ENCODE measurements at places on chromosomes 11 and 22. TPM values are rescaled to one million over a fixed set of nuclear protein-coding genes. Genes with fewer than 3 reads are reported as not detected.

Gene MRPL16
- total RNA-seq = 70.4 TPM

Gene CDC42BPG
- 1.5 TPM for total RNA-seq

Gene C11orf86
- total RNA-seq = 50.6 TPM

Gene VPREB3
- 0.89 TPM for total RNA-seq

Gene LDHAL6A
- not detected for total RNA-seq

Gene KCNJ1
- total RNA-seq = not detected

Gene TMPRSS4
- not detected for total RNA-seq

Gene CCDC87
- 0.63 TPM for total RNA-seq

Gene GSTT2
- total RNA-seq = 0.15 TPM

Gene COMT
- total RNA-seq = 150 TPM

Gene KRTAP5-11
- total RNA-seq = not detected

Gene WNT11
- 1.6 TPM for total RNA-seq

Gene OR2AT4
- not detected for total RNA-seq

Gene MPZL2
- total RNA-seq = 0.06 TPM

Gene MYEOV
- 119 TPM for total RNA-seq

Gene SYT9
- 0.18 TPM for total RNA-seq

Gene SLC25A45
- total RNA-seq = 14.8 TPM

Gene PLAAT4
- total RNA-seq = 3.8 TPM

Gene JHY
- total RNA-seq = 2.8 TPM

Gene RIMBP3C
- total RNA-seq = 0.13 TPM

Gene ENDOD1
- 13.1 TPM for total RNA-seq

Gene CRELD2
- total RNA-seq = 28.0 TPM

Gene TIMP3
- total RNA-seq = 1.3 TPM

Gene PGA5
- not detected for total RNA-seq

Gene SCN3B
- total RNA-seq = 0.14 TPM

Gene ART5
- 0.16 TPM for total RNA-seq

Gene TIRAP
- 5.9 TPM for total RNA-seq

Gene LYVE1
- 1.2 TPM for total RNA-seq

Gene BET1L
- total RNA-seq = 46.8 TPM

Gene MAFF
- 27.5 TPM for total RNA-seq
